OCI-LY7 (cell line): ENCODE measurements at places on chromosomes 1 and 21.
A peak's percentile ranks its signal among the peaks of the same experiment; 100 is the strongest.

DNA sequence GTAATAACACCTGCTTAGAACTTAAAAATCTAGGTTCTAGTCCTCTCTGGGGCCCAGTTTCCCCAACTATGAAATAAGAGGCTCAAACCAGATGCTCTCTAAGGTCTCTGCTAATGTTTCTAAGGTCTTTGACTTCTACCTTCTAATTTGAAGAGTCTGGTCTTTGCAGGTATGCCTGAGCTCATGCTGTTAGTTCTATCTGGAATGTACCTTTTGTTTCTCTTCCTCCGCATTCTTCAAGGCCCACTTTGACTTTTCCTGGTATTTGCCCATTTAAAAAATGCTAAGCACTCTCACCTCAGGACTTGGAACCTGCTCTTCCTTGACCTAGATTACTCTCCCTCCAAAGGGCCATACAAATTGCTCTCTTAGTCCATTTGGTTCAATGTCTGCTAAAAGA is 13.5 kb downstream of the SLC35D1 start:
- no peak for DNase-seq

- peak; percentile 76 for DNase-seq
Measured at GRCh38 chr1:32892368-32893197, 6.3 kb downstream of the HPCA start.

DNA sequence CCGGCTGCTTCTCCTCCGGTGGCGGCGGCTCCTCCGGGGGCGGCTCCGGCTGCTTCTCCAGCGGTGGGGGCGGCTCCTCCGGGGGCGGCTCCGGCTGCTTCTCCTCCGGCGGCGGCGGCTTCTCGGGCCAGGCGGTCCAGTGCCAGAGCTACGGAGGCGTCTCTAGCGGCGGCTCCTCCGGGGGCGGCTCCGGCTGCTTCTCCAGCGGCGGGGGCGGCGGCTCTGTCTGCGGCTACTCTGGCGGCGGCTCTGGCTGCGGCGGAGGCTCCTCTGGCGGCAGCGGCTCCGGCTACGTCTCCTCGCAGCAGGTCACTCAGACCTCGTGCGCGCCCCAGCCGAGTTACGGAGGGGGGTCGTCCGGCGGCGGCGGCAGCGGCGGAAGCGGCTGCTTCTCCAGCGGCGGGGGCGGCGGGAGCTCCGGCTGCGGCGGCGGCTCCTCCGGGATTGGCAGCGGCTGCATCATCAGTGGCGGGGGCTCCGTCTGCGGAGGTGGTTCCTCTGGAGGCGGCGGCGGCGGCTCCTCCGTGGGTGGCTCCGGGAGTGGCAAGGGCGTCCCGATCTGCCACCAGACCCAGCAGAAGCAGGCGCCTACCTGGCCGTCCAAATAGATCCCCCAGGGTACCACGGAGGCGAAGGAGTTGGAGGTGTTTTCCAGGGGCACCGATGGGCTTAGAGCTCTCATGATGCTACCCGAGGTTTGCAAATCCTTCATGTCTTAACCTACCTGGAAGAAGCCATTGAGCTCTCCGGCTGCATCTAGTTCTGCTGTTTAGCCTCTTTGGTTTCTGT is 2.0 kb downstream of the LORICRIN start:
- no peak for DNase-seq

DNA sequence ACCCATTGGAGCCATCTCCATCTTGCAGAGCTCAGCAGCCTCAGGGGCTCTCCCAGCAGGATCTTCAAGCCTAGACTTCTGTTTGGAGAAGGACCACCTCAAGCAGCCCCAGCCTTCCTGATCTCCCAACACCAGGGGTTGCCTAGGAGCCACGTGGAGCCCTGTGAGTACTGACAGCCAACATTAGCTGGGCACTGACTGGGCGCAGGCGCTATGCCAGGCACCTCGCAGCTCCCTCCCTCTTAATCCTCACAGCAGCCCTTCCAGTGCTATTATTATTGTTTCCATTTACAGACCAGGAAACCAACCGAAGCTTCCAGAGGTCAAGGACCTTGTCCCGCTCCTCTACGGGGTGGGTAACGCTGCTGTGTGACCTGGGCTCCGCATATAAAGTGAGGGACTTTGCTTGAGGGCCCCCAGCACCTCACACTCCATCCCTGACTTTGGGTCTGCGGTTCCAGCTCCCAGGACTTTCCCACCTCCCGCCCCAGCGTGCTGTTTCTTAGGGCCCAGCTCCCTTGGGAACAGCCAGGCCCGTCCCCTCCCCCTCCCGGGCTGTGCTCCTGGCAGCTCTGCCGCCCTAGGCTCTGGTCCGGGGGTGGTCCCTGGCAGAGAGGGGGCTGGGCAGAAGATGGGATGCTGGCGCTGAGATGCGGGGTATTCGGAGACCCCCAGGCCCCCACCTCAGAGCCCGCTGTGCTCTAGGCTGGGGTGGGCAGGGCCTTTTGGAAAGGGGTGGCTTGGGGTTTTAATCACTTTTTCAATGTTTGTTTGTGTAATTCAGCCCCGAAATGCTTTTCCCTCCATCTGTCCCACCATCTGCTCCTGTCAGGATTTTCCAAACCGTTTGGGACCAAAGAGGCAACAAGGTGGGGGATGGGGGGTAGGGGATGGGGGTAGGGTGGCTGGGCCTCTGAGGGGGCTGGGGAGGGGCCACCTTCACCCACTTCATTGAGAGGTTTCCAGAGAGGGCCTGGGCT is 4.1 kb upstream of the HPCA start:
- no peak for DNase-seq

DNA sequence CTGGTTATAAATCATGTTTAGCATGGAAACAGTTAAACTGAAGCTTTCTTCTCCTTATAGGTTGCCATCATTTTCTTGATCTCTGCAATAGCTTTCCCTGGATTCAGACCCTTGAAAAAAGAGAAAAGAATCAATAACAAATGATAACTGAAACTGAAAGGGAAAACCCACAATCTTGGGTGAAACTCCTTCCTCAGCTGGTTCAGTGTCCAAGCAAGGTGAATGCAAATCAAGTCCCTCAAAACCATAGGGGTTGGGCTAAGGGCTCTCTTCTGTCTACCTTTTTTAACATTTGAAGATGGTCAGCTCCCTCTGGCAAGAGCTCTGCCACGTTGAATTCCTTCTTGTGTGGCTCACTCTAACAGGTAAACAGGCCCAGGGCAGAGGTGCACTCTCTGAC is 7.1 kb upstream of the ATP13A2 start:
- no peak for DNase-seq

GRCh38 chr1:1625404-1625775 is 6.6 kb upstream of the MMP23B start:
- no peak for DNase-seq

GRCh38 chr1:201024625-201024998 is 1.1 kb upstream of the KIF21B start:
- no peak for DNase-seq

DNA sequence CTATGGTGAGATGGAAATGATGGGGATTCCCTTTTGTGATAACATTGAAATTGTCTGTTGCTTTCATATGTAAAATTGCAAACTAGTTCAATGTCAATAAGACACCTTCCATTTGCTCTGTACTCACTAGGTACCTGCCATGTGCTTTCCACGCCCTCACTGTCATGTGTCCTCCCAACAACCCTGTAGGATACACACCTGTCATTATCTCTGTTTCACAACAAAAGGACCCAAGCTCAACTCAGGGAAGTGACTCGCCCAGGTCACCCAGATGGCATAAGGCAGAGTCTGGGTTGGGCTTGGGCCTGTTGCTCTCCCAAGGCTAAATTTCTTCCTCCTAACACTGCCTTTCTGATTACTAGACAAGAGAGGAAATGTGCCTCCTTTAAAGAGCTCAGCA is 45.3 kb upstream of the MCOLN3 start:
- no peak for DNase-seq

- DNase-seq: no peak
Measured at GRCh38 chr1:245537992-245538391, 383.2 kb downstream of the KIF26B start.

DNA sequence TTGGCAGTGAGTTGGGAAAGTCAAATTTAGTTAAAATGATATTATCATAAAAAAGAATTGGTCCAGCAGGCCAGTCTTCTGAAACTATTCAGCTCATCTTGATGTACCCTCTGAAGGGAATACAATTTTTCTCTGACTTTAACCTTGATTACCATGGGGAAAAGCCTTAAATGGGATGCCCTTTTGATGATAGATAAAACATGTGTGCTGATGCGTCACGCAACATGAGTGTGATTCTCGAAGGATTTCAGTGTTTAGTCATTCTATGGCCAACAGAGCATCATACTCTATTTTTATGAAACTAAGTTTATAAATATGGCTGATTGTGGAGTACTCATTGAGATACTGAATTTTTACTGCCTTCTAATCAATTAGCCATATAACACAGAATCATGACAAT is 171.5 kb downstream of the ZNF281 start:
- no peak for DNase-seq

DNA sequence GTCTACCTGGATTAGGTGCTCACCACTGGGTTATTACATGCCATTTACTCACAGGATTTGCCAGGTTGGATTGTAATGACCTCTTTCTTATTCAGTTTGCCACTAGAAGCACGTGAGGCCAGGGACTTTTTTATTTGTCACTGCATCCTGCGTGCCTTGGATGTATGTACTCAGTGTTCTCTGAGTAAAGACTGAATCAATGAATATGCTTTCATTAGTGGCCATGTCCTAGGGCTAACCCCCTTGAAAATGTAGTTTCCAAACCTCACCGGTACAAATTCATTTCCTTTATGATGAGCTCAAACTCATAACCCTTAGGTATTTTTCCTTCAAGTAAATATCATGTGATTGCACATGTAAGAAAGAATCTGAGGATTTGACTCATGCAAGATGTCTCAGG is 1.3 kb upstream of the ZP4 start:
- DNase-seq: no peak

- DNase-seq: no peak
Measured at GRCh38 chr21:32515874-32516273, 69.4 kb downstream of the TCP10L start.

GRCh38 chr1:220527908-220528678 is at the start of gene MARK1:
TSS of gene MARK1 (plus strand) at chr1:220528136. CDS start at chr1:220528823, 687 bp downstream.
- no peak for DNase-seq

GRCh38 chr1:222750651-222751050 is 13.6 kb downstream of the FAM177B start:
- peak; percentile 44 for DNase-seq

DNA sequence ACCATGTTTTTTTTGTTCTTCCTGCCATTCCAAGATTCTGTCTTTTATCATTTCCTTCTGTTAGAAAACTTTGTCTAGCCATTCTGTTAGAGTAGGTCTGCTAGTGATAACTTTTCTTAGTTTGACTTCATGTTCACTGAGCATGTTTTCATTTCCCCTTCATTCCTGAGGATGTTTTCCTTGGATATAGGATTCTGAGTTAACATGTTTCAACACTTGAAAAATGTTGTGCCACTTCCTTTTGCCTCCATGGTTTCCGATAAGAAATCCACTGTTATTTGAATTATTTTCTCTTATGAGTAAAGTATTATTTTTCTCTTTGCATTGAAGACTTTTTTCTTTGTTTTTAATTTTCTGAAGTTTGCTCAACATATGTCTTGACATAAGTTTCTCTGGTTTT is 66.7 kb downstream of the ATP1A1 start:
- no peak for DNase-seq

DNA sequence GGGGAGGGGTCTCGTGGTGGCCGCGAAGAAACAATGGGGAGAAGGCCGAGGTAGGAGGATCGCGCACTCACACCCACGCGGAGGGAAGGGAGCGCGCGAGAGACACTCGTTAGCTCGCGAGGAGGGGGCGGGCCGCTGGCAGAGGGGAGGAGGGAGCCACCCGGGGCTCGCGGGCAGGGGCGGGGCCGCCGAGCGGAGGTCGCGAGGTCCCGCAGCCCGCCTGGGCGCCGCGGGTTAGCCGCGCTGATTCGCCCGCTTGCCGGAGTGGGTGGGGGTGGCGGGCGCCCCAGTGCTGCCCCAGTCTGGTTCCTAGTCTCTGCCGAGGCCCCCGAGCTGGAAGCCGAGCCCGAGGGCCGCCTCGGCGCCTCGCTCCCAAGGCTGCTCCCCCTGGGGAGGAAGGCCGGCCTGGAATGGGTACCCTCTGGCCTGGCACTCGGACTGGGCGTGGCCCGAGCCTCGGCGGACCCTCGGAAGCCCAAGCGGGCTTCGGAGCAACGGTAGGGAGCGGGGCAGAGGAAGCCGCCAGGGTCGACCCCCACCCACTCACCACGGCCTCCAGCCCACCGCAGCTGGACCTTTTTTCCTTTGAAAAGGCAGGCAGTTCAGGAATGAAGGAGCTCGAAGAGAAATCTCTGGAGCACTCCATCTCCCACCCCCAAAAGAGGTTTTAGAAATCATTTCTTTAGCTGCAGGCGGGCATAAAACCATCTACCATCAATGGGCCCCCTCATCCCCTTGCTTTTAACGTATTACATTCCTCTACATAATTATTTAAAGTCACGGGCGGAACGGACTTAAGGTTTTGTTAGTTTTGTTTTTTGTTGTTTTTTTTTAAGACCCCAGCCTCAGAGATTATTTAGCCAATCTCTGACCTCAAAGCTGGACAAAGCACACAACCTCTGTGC is 722 bp upstream of the TUT4 start:
- peak; percentile 84 for DNase-seq

DNA sequence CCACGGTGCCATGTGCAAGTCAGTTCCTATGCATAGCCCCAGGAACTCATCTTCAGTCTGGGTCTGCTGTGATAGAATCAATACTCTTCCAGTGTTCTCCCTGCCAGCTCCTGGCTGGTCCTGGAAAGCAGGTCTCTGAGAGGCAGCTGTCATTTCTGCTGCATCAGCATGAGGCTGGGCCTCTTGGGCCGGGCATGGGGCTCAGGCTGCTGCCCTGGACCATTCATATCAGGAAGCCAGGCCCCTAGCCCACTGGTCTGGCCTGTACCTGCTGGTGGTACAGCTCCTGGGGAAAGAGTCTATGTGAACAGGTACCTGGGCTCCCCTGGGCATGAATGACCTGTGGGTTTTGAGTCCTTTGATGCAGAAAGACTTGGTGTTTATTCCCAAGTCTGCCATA is 173.6 kb upstream of the CSF3R start:
- no peak for DNase-seq

DNA sequence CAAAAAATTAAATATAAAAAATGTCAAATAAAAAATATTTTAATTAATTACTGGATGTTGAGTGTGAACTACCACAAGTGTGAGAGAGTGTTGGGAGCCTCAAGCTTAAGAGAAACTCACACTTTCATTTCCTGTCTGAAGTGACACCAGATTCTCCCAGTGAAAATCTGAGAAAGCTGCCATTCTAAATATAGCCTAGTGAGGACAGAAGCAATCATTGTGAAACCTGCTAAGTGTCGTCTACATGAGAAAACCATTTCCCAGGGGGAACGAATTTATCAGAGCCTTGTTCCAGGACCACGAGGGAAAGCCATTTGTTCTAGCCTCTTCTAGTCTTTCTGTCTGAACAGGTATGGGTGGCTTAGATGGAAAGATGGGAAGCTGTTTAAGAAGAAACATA is 329.3 kb upstream of the PRMT6 start:
- peak; percentile 1 for DNase-seq
